ENCODE measurements at places on chromosomes 11 and 22.

- peak; percentile 83 for DNase-seq
Observed at GRCh38 chr11:4626207-4627099, 10.8 kb upstream of the OR51D1 start.

GRCh38 chr11:128236506-128237498 lies 350.6 kb downstream of the ETS1 start:
- no peak for DNase-seq

DNA sequence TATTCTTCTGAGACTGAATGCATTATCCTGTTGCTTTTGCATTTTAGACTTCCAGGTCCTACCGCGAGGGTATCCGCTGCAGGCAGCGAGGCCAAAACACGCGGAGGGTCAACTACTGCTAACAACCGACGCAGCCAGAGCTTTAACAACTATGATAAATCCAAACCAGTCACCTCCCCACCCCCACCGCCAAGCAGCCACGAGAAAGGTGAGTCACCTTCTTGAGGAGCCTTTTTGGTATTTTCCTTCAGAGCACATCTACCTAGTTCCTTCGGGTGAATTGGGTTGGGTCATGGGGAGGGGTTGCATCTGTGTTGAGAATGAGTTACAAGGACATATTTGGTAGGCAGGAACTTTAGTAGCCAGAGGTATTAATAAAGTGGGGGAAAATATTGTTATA lies 179.8 kb downstream of the NAV2 start:
- DNase-seq: no peak

DNA sequence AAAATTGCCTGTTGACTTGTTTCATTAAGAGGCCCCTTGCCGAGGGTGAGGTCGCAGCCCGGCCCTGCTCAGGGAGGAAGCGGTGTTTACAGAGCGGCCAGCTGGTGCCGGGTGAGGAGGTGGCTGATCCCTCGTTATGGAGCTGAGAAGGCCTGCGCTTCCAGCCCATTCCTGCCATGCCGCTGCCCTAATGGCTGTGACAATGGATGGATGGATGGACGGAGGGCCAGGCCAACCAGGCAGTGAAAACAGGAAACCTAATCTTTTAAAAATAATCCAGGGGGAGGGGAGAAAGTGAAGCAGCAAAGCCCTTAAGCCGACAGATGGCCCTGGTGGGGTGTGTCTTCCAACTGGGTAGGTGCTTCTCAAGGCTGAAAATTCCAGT lies 38.5 kb downstream of the BCR start:
- no peak for DNase-seq

DNA sequence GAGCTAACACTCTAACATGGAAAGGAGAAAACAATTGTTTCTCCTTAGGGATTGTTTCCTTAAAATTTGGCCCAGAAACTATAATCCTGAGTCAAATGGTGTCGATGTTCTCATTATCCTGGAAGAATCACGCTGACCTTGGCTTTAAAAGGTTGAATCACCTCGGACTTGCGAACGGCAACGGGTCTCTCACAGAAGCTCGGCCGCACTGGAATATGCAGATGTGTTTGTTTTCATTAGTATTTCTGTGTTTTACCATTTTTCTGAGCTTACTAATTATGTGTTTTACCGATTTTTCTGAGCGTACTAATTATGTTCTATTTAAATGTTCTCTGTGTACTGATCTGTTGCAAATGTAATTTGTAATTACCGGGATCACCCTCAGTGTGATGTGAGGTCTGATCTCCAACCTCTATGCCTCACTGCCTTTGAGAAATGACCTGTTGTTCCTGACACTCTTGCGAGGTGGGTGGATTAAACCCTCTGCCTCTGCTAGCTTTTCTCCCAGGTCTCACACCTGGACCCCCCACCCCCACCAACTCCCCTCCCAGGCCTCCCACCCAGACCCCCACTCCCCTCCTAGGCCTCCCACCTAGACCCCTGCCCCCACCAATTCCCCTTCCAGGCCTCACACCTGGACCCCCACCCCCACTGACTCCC lies 38.3 kb upstream of the BRSK2 start:
- no peak for DNase-seq

DNA sequence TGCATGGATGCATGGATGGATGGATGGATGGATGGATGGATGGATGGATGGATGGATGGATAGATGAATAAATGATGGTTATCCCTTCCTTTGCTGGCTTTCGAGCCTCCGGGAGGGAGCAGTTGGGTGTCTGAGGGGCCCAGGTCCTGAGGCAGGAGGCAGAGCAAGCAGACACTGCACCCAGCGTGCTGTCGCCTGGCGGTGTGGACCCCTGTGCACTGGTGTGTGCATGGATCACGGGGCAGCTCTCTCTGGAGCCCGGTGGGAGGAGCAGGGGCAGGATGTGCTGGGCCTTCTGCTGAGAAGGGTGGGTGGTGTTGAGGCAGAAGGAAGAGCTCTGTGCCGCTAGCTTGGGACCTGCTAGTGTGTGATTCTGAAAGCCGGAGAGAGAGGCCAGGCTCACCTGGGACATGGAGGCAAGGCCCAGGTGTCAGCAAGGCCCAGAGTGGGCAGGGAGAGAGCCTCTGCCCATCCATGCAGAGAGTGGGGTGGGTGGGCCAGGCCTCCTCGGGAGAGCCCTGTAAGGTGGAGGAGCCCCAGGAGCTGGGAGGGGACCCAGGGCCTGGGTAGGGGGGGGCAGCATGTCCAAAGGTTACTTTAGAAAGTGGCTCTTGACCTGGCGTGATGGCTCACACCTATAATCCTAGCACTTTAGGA lies 254.4 kb downstream of the BRD1 start:
- no peak for DNase-seq
